K562 (cell line): ENCODE measurements at places on chromosomes 5 and 9.

DNA sequence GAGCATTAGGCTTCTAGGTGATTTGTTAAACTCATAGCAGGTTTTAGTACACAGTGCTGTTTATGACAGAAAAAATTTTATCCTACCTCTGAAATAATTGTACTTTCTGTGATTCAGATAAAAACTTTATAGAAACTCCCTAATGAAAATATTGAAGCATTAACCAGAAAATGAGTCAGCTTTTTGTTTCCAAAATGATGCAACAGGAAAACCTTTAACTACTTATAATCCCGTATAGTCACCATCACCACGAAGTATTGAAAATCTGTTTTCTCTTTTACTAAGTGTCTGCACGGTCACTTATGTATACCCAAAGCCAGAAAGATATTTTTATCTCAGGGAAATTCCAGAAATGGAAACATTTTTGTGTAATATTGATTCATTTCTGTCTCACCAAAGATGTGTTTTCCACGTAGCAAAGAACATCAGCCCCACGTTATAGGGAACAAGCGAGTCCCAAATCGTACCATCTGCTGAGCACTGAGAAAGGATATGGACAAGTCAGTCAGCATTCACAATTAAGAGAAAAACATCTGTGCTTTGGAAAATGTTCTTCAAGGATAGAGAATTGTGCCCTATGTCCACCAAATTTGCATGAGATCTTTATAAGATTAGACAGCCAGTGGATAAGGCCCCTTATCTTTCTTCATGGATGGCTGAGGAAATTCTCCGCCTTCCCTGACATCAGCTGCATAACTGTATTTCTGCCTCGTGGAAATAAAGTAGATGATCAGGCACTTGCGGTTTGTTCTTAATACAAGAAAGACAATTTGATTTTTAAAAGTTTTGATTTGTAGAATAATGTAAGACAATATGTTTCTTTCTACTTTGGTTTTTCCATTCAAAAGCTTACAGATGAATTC is 41.9 kb downstream of the TNFAIP8 start:
- no peak for DNase-seq
- H3K27ac ChIP-seq = no peak overlapping the region
- H3K4me1 ChIP-seq = no peaks in the 10 kb centered on the region; the same call in 1 of the 2 replicates

GRCh38 chr5:126793097-126793496 is 16.2 kb downstream of the LMNB1 start:
- no peak for DNase-seq
- no peak overlapping the region for H3K4me3 ChIP-seq
- no peaks in the 10 kb centered on the region; the same call in 2 of the 3 replicates for H3K4me1 ChIP-seq
- H3K36me3 ChIP-seq = peaks cover 25% of the 10 kb centered on the region; the same call in 2 of the 3 replicates
- H3K27me3 ChIP-seq = no peaks in the 10 kb centered on the region
- no peak overlapping the region for H3K27ac ChIP-seq

DNA sequence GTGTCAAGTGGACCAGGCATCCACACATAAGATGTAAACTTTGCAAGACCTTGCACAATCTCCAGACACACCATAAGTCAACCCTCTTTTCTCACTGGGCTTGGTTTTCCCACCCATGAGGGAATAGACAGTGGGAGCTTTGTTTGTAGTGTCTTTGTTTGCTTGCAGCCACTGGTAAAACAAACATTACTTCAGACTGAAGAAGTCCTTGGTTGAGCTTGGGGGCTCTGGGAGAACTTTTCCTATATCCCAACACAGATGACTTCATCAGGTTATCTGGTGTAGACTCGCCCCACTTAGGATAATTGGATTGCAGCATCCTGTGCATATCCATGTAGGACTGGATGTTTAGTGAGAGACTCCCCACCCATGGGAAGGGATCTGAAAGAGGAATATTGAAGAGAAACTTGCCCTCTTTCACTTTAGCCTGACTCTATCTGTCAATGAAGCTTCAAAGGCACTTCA is 11.5 kb upstream of the ADGRV1 start:
- no peak overlapping the region for H3K27ac ChIP-seq
- H3K27me3 ChIP-seq = no peaks in the 10 kb centered on the region
- no peak overlapping the region for H3K4me3 ChIP-seq
- H3K36me3 ChIP-seq = no peaks in the 10 kb centered on the region

DNA sequence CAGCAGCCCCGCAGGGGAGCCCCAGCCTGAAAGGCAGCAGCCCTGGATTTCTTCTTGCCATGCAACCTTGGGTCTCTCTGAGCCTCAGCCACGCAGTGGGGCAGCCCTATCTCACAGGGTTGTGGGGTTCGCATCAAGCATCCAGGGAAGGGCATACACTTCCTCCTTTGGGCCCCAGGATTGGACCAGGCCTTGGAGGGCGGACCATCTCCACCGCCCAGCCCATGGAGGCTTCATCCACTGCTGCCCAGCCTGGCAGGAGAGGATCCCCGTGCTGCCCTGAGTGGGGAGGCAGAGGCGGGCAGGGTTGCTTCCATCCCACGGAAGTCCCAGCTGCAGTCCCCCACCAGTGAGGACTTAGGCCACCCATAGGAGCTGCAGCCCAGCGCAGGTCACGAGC is 5.3 kb downstream of the ADAMTS2 start:
- no peak for DNase-seq
- H3K4me3 ChIP-seq = no peak overlapping the region
- H3K27me3 ChIP-seq = peaks cover 31% of the 10 kb centered on the region; the same call in 1 of the 3 replicates
- no peaks in the 10 kb centered on the region for H3K36me3 ChIP-seq

DNA sequence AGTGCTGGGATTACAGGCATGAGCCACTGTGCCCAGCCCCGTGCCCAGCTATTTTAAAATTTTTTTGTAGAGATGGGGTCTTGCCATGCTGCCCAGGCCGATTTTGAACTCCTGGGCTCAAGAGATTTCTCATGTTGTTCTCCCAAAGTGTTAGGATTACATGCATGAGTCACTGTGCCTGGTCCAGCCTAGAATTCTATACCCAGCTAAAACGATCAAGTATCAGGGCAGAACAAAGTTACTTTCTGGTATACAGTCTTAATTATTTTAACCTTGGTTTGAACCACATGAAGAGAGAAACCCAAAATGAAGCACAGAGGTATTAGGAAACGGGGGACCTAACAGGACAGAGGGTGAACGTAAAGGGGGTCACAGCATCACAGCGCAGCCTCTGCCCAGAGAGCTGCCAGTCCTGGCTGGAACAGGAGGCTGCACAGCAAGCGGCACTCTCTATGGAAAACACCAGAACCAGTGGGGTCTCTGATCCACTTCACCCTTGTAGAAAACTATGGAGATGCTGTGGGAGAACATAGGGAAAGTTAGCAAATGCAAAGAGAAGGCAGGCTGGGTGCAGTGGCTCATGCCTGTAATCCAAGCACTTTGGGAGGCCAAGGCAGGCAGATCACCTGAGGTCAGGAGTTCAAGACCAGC is 10.2 kb downstream of the SQSTM1 start:
- H3K36me3 ChIP-seq = peaks cover 81% of the 10 kb centered on the region
- H3K27me3 ChIP-seq = no peaks in the 10 kb centered on the region
- DNase-seq = no peak
- H3K27ac ChIP-seq = no peak overlapping the region

GRCh38 chr5:125333416-125333815 is 587.0 kb upstream of the ZNF608 start:
- no peaks in the 10 kb centered on the region for H3K4me1 ChIP-seq
- no peaks in the 10 kb centered on the region for H3K36me3 ChIP-seq
- H3K27me3 ChIP-seq = no peaks in the 10 kb centered on the region
- H3K27ac ChIP-seq = no peak overlapping the region

GRCh38 chr5:9283473-9283872 is 262.4 kb downstream of the SEMA5A start:
- no peaks in the 10 kb centered on the region for H3K36me3 ChIP-seq
- H3K4me3 ChIP-seq = no peak overlapping the region
- no peaks in the 10 kb centered on the region for H3K27me3 ChIP-seq
- H3K4me1 ChIP-seq = no peaks in the 10 kb centered on the region
- DNase-seq = no peak
- no peak overlapping the region for H3K27ac ChIP-seq

GRCh38 chr5:59416451-59416850 is 477.1 kb downstream of the PDE4D start:
- no peaks in the 10 kb centered on the region for H3K27me3 ChIP-seq
- DNase-seq = no peak
- no peak overlapping the region for H3K4me3 ChIP-seq
- H3K4me1 ChIP-seq = no peaks in the 10 kb centered on the region

DNA sequence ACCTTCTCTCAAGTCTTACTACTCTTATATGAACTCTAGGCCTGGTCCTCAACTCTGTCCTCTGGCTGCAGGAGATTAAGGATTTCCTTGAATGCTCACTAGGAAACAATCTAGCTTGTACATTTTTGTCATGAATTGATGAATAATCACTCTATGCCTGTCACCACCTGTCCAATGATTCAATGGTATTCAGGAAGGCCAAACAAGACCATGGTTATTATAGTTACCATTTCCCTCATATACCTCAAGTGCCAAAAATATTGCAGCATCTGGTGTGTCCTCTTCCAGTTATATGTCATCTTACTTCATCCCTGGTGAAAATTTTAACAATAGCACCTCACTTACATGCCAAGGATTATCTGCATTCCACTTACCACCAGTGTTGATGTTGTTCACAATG is 179.0 kb upstream of the MOCS2 start:
- H3K27me3 ChIP-seq = peaks cover 4% of the 10 kb centered on the region; the same call in 1 of the 2 replicates
- DNase-seq = no peak
- no peak overlapping the region for H3K4me3 ChIP-seq
- H3K4me1 ChIP-seq = no peaks in the 10 kb centered on the region
